ENCODE measurements at places on chromosomes 11 and 22.

GRCh38 chr11:111362887-111363411 lies 16.1 kb downstream of the POU2AF1 start:
- DNase-seq, result no peak

DNA sequence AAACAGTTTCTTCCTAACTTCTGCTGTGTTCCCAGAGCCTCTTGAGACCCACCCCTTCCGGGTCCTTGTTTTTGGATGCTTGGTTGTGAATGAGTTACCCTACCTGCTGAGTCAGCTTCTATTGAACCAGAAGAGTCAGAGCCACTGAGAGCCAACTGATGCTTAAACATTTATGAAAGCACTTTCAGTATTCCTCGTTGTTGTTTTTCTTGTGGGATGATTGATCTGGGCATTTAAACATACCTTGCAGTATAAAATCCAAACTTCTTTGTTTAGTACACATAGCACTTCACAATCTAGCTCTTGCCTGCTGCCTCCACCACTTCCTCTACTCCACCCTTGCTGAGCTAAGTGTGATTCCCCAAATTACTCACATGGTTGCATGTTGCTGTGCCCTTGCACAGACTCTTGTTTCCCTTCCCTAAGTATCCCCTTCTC lies 5.5 kb downstream of the PRSS23 start:
- no peak for DNase-seq

DNA sequence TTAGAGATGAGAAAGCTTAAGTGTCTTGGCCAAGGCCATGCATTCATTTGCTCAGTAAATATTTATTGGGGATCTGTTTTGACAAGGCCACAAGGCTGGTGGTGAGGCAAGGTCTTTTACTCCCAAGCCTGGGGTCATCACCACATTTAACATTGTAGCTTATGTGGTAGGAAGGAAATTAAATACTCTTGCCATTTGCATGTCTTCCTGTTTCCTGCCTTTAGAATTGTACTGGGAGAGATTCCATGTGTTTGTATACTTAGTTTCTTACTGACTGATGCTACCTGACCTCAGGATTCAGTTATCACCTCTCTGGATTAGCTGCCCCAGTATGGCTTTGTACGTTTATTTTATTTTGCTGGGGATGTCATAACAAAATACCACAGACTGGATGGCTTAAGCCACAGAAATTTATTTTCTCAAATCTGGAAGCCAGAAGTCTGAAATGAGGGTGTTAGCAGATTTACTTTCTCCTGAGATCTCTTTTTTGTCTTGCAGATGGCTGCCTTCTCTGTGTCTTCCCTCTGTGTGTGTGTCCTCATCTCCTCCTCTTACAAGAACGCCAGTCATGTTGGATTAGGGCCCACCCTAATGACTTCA lies 44.8 kb downstream of the SPECC1L start:
- no peak for DNase-seq

GRCh38 chr22:48838846-48839730 lies 988.6 kb downstream of the BRD1 start:
- no peak for DNase-seq

- no peak for DNase-seq
Observed at GRCh38 chr22:22916215-22916951, 28.8 kb downstream of the IGLL5 start.

DNA sequence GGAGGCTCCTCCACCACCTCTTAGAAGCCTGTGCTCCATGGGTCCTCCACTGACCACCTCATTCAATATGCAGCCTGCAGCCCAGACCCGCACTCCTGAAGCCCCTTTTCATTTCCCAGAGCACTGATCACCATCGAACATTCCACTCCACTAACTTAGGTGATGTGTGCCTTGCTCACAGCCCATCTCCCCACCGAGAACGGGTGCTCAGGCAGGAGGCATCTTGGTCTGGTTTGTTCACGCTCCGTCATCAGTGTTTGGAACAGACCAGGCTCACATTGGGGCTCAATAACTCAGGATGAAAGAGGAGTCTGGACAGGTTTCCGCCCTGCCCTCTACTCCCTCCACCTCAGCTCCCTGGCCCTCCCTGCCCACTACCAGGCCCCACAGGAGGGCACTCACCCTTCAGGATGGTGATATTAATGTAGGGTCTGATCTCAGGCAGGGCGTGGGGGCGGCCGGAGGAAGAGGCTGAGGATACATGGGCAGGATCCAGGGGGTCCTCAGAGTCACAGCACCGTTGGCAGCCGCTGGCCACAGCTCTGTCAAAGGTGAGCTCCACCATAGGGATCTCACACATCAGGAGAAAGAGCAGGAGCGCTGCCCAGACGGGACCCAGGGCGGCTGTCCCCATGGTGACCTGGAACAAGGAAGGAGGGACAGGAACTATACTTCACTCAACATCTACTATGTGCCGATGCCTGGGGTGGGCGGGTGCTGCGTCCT lies 3.1 kb downstream of the C1QTNF6 start:
- no peak for DNase-seq

Measured in Caki2 (cell line).